ENCODE measurements at places on chromosomes 6 and 20. TPM values are rescaled to one million over a fixed set of nuclear protein-coding genes. Genes with fewer than 3 reads are reported as not detected.

GLP1R gene
- 0.05 TPM for total RNA-seq

RSPH9 gene
- total RNA-seq: not detected

TTLL9 gene
- 0.21 TPM for total RNA-seq

TINAG gene
- total RNA-seq: 0.64 TPM

RNF144B gene
- total RNA-seq: 0.58 TPM

GTSF1L gene
- total RNA-seq: 0.97 TPM

CYP39A1 gene
- total RNA-seq: not detected

TOP1 gene
- total RNA-seq: 97.4 TPM

TTK gene
- total RNA-seq: 29.4 TPM

DLL1 gene
- 0.88 TPM for total RNA-seq

FAM217A gene
- not detected for total RNA-seq

RNF8 gene
- 20.7 TPM for total RNA-seq

CST2 gene
- not detected for total RNA-seq

NKAIN2 gene
- not detected for total RNA-seq

KIF25 gene
- not detected for total RNA-seq

MROH8 gene
- total RNA-seq: 1.5 TPM

RPN2 gene
- 157 TPM for total RNA-seq

EFCAB8 gene
- 0.18 TPM for total RNA-seq

TAGAP gene
- total RNA-seq: 28.8 TPM

TUBB2B gene
- 55.4 TPM for total RNA-seq

PLEKHG1 gene
- total RNA-seq: 7.3 TPM

PROKR2 gene
- total RNA-seq: not detected

PGM3 gene
- 22.4 TPM for total RNA-seq

RIMS1 gene
- 0.58 TPM for total RNA-seq

KHDC3L gene
- not detected for total RNA-seq

ATP6V1G2 gene
- 3.5 TPM for total RNA-seq

HLA-DPA1 gene
- total RNA-seq: 707 TPM

MRPS18B gene
- total RNA-seq: 80.9 TPM

CLVS2 gene
- total RNA-seq: not detected

ASIP gene
- not detected for total RNA-seq

CST3 gene
- 114 TPM for total RNA-seq

TMEM244 gene
- total RNA-seq: not detected

LPA gene
- 2.8 TPM for total RNA-seq

ZNF311 gene
- not detected for total RNA-seq

SUMO4 gene
- 2.1 TPM for total RNA-seq

TCP11 gene
- total RNA-seq: not detected

BTNL2 gene
- total RNA-seq: 0.26 TPM

ZBTB12 gene
- total RNA-seq: 3.5 TPM

OXT gene
- not detected for total RNA-seq

ZNF217 gene
- 76.6 TPM for total RNA-seq

UST gene
- 2.4 TPM for total RNA-seq

HAO1 gene
- not detected for total RNA-seq
